ENCODE measurements at places on chromosomes 6 and 20.

DNA sequence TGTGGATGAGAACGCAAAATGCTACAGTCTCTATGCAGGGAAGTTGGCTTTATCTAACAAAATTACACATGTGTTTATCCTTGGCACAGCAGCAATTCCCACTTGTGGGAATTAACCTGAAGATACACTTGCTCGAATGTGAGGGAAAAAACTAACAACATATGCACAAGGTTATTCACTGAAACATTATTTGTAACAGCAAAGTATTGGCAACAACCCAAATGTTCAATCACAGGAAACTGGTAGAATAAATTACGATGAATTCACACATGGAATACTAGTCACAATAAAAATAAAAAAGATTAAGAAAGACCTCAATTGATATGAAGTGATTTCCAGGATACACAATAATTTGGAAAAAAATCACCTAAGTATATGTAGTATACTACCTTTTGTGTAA lies 68.1 kb upstream of the OGFRL1 start:
- no peak for DNase-seq

- DNase-seq: no peak
These were observed 32.3 kb downstream of the SNAP25 start for GRCh38 chr20:10250902-10251301.

DNA sequence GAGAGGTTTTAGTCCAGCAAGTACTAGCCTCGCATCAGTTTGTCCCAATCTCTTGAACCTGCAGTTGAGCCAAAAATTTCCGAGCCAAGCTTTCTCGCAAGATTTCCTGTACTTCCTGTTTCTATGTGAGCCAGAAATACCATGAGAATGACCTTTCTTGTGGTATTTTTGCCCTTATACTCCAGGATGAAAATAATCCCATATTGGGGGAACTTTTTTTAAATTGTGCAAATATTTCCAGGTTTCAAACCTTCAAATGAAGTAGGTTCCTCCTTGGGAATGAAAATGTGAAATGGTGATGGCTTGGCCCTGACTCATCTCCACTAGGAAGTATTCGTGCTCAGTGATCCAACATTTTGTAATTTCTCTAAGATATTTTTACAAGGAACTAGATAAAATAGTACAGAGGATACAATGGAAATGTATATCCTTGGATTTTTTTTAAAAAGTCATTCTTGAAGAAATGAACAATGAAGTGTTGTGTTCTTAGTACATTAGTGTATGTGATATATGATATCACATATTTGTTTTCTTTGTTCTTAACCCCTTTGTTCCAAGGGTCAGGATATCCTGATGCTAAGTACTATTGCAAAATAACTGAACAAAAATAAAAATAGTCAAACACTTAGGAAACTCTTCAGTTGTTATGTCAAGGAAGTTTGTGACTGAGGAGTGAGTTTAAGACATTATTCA lies 184.0 kb downstream of the PDE7B start:
- no peak for DNase-seq

DNA sequence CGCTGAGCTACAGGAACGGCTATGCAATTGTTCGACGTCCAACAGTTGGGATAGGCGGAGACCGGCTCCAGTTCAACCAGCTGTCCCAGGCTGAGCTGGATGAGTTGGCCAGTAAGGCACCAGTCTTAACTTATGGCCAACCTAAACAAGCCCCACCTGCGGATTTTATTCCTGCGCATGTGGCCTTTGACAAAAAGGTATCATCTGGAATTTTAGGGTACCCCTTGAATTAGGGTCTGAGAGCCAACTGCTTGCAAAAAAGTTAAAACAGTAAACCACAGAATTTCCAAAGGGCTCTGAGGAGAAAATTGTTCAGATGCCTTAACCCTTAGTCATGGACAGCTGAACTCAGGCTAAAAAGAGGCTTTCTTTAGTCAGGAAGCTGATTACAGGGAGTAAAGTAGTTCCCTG lies 3.8 kb downstream of the EFHC1 start:
- DNase-seq: no peak

- no peak for DNase-seq
These were observed 54.3 kb downstream of the SLC22A23 start for GRCh38 chr6:3402310-3403237.

- DNase-seq: no peak
These were observed 37.6 kb upstream of the FBXL4 start for GRCh38 chr6:98985391-98985790.

DNA sequence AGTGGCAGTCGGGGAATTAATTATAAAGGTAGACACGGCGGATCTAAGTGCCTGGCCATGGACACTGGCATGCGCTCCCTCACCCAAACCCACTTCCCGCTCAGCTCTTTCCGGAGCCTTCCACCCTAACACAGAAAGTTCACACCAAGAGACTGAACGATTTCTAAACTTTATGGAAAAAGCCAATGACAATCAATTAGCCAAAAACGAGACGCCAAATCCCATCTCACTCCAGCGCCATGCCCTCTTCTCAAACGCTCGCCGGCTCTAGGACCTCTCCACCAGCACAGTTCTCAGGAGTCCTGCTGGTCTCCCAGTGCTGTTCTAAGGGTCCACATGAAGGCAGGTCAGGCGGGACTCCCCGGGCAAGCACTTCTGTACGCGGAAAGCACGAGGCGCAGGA lies 641 bp downstream of the SF3B5 start:
- no peak for DNase-seq

DNA sequence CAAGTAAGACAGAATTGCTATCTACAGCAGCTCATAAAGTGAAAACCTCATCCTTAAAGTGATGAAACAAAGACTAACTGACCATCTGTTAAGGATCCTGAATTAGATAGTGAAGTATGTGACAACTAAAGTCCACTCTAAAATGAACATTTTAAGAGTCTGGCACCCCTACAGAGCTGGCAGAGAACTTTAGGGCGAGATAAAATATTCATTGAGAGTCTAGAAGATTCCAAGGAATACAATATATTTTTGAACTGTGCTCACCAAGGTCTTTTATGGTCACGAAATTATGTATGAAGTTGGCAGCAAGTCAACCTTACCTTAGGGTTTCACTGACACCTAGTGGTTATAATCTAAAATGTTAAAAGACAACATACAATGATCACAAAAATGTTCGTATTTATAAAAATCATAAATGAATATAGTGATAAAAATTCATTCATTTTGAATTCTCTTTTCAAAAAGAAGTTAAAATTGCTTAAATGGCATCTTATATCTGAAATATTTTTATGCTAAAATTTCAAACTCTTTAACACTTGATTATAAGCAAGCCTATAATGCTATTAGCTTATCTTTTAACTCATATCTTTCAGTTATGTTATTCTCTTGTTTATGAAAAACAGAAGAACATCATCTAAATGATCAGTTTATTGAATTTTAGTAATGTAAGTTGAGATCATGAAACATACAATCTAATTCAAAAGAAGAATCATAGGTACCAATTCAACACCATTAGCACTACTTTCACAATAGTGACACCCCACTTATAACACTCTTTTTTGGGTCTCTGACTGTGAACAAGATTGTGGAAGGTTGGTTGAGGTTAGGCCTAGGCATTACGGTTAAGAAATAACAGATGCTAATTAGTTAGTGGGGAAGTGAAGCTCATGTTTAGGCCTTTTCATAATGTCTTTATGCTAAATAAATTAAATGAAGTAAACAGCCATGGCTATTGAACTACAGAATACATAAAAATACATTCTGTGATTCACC lies 27.5 kb downstream of the RSPH3 start:
- DNase-seq: no peak

- no peak for DNase-seq
These were observed 14.5 kb upstream of the RAMACL start for GRCh38 chr6:166600931-166601330.

GRCh38 chr6:47106721-47107197 lies 64.6 kb upstream of the ADGRF1 start:
- no peak for DNase-seq

- no peak for DNase-seq
These were observed 25.0 kb upstream of the EMILIN3 start for GRCh38 chr20:41391587-41392001.

GRCh38 chr6:17431581-17431980 lies 38.2 kb downstream of the CAP2 start:
- DNase-seq: no peak

- no peak for DNase-seq
These were observed 318.0 kb upstream of the PTCHD4 start for GRCh38 chr6:48429021-48429420.

DNA sequence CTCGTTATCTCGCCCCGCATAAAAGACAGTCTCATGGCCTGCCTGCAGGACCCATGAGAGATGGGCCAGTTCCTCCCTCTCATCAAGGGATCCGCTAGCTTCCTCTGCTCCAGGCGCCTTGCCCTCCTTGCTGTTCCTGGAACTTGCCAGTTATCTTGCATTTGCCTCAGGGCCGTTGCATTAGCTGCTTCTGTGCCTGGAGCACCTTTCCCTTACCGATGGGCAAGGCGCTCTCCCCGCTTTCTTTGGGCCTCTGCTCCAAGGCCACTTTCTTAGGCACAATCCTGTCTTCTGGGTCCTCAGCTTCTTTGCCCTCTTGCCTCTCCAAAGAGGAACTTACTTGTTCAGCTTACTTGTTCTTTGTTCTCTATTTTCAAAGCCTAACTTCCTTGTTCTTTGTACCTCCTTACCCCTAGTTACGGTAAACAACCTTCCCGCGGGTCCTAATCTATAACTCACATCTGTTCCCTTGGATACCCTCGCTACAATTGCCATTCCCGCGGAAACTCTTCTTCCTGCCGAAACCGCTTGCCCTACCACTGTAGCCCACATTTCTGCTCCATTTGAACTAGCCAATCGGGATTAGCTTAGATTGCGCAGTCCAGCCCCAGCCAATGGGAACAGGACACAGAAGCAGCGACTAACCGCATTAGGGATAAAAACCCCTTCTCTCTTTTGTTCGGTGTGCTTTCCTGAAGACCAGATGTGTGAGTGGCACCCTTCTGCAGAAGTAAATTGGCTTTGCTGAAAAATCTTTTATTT lies 887 bp upstream of the NSFL1C start:
- no peak for DNase-seq

DNA sequence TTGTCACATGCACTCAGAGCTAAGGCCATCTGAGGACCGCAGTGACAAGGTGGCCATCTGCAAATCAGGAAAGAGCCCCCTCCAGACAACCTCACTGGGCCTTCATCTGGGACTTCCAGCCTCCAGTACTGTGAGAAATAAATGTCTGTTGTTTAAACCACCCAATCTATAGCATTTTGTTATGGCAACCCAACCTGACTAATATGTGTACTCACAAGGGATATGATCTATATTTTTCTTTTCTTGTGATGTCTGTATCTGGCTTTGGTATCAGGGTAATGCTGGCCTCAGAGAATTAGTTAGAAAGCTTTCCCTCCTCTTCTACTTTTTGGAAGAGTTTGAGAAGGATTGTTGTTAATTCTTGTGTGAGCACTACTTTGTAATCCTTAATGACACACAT lies 37.5 kb upstream of the ENTPD6 start:
- DNase-seq: no peak

GRCh38 chr6:13454286-13455221 lies 32.8 kb downstream of the GFOD1 start:
- peak; percentile 71 for DNase-seq

GRCh38 chr6:7245668-7246393 lies 67.2 kb downstream of the SSR1 start:
- no peak for DNase-seq

- DNase-seq: no peak
These were observed 79.5 kb upstream of the TCF21 start for GRCh38 chr6:133809406-133809805.
